Renal cortex interstitium (tissue), 15 donors: ENCODE measurements at places on chromosomes 11 and 22.

DNA sequence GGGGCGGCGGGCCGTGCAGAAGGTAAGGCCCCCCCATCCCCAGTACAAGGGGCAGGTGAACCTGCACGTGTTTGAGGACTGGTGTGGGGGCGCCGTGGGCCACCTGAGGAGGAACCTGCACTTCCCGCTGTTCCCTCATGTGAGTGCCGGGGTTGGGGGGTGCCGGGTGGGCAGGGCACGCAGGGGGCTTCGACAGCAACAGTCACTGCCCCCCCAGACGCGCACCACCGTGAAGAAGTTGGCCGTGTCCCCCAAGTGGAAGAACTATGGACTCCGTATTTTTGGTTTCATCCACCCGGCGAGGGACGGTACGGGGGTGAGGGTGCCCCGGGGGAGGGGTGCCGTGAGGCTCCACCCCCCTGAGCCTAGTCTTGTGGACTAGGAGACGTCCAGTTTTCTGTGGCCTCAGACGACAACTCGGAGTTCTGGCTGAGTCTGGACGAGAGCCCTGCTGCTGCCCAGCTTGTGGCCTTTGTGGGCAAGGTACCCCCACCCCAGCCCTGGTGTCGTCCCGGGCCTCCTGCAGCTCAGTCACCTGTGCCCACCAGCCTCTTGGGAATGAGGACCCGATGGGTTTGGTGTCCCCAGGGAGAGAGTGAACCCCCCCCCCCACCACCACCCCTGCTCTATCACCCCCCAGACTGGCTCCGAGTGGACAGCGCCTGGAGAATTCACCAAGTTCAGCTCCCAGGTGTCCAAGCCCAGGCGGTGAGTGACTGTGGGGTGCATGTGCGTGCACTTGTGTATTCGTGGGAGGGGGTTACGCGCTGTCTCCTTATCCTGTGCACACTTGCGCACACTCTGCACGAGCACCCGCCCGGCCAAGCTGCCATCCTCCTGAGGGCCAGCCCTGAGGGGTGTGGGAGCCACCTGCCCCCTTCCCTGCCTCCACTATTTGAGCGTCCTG is 3.8 kb downstream of the B4GALNT4 start:
- DNase-seq: no peak

DNA sequence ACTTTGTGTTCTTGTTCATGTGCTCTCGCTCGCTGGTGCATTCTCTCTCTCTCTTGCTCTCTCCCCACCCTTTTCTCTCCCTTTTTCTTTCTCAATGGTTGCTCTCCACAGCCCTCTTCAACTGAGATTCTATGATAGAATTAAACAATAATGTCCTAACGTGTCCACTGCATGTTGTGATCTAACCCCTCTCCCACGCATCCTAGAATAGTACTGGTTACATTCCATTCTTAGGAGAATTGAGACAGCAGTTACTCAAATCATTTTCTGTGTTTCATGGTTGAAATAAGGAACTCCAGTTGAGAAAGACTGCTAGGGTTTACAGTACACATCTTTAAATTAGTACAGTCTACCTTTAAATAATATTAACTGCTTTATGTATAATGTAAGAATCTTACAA is 318.1 kb upstream of the PITPNB start:
- no peak for DNase-seq

DNA sequence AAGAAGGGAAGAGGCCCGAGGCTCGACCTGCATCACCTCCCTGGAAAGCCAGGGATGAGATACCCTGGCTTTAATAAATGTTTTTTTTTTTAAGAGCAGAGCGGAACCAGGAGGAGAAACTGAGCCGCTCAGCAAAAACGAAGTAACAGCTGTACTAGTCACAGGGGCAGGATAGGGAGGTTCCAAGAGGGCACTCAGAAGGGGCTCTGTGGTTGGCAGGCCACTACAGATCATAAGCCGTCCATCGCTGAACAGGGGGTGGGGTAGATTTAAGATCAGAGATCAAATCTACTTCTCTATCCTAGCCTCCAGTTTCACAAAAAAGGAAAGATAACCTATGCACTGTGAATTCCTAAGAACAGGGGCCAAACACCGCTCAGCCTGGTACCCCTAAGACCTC is 625 bp downstream of the EIF3D start:
- DNase-seq: no peak

GRCh38 chr11:48123934-48124755 is 92.5 kb upstream of the OR4B1 start:
- DNase-seq: no peak

DNA sequence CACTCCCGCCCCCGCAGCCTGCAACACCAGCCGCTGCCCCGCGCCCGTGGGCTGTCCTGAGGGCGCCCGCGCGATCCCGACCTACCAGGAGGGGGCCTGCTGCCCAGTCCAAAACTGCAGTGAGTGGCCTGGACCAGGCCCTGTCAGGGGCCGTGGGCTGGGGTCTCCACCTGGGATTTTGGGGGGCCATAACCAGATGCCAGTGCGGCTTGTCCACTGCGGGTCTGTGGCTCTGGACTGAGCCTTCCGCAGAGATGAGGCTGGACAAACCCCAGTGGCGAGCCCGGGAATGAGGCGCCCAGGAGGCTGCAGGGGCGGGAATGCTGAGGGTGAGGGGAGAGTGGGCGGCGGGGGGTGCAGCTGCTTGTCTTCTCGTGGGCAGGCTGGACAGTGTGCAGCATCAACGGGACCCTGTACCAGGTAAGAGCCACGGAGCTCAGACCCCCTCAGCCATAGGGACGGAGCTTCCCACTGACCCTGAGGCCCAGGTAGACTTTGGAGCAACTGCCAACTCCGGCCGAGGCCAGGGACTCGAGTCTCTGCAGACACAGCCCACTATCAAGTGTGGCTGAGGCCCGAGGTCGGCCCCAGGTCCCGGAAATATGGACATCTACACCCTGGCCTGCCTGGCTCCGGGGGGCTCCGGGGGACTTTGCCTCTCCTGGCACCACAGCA is 24.8 kb upstream of the MUC5B start:
- DNase-seq: no peak

GRCh38 chr11:22163394-22163797 is 29.5 kb upstream of the ANO5 start:
- no peak for DNase-seq

GRCh38 chr11:19759389-19759788 is 46.8 kb downstream of the NAV2 start:
- DNase-seq: no peak

DNA sequence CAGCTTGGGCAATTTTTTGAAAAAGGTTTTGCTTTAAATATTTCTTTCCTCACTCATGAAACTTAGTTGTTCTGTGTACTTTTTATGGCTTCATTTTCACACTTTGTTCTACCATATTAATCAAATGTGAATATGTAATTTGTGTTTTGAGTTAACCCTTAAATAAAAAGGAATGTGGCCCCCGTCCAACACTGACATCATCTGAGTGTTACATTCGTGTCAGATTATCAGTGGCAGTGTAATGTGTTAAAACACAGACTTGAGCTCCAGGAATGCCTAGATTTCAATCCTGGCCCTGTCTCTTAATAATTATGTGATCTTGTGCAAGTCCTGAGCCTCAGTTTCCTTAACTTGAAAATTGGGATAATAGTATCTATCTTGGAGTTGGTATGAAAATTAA is 5.6 kb downstream of the RTN3 start:
- no peak for DNase-seq
